ENCODE measurements at places on chromosomes 1 and 21.

DNA sequence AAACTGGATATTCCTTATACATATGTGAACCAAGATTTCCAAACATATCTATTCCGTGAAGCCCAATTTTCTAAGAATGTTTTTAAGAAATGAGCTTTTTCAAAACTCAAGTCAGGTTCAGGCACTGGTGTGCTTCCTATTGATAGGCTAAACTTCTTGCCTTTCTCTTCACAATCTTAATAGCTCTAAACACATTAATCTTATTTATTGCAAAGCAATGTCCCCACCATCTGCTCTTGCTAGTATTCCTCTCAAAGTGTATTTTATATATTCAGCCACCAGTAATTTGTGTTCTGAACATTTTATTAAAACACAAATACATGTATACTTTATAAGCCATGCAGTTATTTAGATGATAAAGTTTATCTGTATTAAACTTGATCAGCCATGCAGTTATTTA, 11.5 kb downstream of the ZNF281 start:
- DNase-seq: no peak

- no peak for DNase-seq
Measured at GRCh38 chr1:167477986-167478385, 40.3 kb downstream of the CD247 start.

DNA sequence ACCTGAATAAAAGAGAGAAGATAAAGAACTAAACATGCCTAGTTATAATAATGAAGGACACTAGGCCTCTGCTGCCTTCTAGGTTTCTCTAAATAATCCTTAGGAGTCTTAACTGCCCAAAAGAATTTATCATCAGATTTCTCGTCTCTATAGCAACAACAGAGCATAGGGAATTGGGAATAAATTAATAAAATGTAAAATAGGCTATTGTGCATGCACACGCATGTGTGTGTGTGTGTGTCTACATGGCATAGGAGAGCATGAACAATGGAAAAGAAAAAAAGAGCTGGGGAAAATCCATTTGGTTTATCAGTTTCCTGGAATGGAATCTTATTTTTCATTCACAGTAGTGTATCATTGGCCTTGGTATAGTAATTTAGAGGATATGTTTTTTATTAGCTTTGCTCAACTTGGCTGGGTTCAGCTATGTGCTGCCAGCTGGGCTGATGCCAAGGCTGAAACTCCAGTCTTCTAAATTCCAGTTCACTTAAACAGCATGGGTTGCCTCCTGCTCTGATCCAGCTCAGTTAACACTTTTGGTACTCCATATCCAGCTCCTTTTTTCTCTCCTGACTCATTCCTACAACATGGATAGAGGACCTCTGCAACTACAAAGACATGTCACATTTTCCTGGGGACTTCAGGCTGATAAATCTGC, 80.6 kb upstream of the SLFNL1 start:
- peak; percentile 90 for DNase-seq

GRCh38 chr1:245510144-245510543, 355.4 kb downstream of the KIF26B start:
- DNase-seq: no peak

DNA sequence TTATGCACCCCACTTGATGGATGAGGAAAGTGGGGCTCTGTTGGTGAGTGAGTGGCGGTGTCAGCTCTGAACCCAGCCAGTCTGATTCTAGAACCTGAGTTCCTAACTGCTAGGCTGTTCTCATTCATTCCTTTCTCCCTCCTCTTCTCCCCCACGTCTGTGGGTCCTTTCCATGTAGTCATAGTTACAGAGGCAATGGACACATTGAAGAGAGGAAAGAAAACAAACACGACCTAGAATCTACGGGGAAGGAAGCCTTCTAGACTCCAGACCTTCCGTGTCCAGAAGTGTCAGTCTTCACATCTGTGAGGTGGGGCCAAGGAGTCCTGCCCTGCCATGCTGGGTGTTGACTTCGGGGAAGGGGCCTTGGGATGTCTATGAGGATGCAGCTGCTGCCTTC, 115.8 kb upstream of the WNT4 start:
- no peak for DNase-seq

GRCh38 chr1:243443557-243443956, 187.7 kb downstream of the SDCCAG8 start:
- no peak for DNase-seq

GRCh38 chr1:204142032-204142974, 9.5 kb downstream of the ETNK2 start:
- no peak for DNase-seq

DNA sequence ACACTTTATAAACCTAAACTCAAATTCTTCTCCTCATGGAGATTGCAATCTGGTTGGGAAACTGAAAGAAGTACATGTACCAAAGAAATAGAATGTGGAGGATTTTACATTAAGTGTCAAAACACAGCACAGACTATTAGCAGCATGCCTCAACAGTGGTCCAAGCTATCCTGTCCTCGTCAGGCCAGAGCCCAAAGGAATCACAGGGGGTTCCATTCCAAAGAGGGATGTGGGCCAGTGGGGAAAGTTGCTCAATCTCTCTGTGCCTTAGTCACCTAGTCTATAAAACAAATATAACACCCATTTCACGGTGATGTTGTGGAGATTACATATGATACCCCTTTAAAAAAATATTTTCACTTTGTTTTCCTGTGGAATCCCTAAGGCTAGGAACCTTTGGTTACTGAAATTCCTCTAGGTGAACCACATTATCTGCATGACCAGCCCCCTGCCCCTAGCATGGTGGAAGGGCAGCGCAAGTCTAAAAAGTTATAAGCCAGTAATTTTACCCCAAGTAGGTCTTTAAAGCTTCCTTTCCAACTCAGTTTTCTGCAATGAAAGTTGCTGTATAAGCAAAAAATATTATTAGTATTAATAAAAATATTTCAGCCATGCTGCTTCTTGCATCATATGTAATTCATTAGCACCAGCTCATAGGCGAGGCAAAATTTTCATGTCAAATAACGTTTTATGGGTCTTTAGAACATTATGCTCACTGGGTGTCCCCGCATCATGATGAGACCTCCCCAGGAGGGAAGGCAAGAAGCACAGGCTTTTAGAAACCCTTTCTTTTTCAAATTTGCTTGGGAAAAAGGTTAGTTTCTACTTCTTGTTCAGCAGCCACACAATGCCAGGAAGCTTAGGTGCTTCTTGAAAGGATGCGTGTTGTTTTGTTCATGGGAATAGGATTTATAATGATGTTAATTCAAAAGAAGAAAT, 548.8 kb upstream of the PKN2 start:
- no peak for DNase-seq

- no peak for DNase-seq
Measured at GRCh38 chr21:41973861-41974751, 20.3 kb upstream of the C2CD2 start.

GRCh38 chr1:54883349-54884102, 3.5 kb downstream of the DHCR24 start:
- no peak for DNase-seq

GRCh38 chr1:27004471-27005165, 8.0 kb downstream of the TENT5B start:
- no peak for DNase-seq

DNA sequence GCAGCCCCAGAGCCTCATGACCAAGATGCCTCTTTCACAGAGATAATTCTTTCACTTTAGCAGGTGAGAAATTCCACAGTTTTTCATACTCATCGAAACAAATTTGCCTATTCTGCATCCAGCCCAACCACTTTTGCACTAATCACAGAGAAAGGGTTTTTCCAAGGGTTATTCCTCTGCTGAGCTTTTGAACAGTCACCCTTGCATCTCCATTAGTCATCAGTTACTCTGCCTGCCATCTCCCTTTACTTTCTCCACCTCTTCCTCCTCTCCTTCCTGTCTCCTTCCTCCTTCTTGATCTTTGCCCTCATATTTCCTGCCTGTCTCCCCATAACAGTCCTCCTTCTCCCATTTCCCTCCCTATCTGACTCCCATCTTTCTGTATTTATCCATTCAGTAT, 43.9 kb downstream of the FH start:
- DNase-seq: no peak

DNA sequence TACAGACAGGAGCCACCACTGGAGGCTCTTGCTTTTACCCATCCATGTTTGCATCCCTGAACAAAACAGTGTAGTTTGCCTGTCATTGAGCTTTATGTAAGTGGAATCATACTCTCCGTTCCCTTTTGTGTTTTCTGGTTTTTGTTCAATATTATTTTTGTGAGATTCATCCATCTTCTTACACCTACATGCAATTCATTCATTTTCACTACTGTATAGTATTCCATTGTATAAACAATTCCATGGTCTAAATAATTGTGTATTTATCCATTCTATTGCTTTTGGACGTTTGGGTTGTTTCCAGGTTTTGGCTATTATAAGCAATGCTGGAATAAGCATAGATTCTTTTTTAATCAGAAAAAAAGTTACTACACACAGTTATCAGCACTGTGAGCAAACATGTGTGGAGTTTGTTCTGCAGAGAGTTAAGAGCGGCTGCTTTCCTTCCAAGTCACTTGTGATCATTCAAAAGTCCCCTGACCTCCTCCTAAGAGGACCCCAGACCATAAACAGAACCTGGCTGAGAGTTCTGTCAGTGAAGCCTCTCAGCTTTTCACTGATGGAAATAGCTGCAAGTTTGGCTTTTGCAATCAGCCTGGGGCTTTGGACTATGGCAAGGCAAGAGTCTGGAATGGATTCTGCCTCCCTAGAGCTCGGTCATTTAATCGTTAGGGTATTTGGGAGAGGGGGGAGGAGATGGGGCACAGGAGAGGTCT, 5.1 kb upstream of the GPR157 start:
- DNase-seq: no peak

GRCh38 chr1:108016451-108016920, 51.5 kb upstream of the VAV3 start:
- DNase-seq: peak; percentile 10

GRCh38 chr1:230542054-230542453, 100.2 kb upstream of the COG2 start:
- no peak for DNase-seq

DNA sequence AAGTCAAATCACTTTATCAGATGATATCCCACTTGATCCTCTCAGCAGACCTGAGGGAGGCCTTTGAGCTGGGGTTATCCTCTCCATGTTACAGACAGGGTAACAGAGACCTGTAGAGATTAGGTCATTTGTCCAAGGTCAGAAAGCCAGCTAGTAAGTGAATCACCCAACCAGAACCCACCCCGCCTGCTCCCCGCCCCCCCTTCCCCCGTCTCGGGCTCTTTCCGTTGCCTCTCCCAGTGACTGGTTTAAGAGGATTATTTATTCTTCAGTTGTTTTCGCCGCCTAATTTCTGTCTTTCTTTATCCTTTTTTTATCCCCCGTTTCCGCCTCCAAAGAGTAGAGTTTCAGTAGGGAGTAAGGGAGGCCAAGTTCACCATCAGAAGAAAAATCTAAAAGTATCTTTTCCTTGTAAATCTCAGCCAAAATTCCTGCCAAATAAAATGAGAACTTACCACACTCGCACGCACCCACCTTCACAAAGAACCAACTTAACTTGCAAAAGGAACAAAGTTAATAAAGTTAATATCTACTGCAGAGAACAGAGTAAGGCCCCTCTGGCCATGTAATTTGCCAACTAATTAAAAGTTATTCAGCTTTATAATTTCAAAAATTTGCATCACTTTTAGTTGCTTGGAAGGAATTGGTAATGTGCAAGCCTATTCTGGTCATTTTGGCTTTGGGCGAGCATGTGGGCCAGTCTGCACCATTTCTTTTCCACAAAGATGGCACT, 76.8 kb upstream of the TRABD2B start:
- DNase-seq: no peak

- no peak for DNase-seq
Measured at GRCh38 chr1:32896451-32896850, 4.7 kb downstream of the TMEM54 start.

GRCh38 chr1:234975122-234975940, 153.3 kb downstream of the TOMM20 start:
- peak; percentile 97 for DNase-seq

- no peak for DNase-seq
Measured at GRCh38 chr1:47351305-47351704, 17.7 kb downstream of the CMPK1 start.

DNA sequence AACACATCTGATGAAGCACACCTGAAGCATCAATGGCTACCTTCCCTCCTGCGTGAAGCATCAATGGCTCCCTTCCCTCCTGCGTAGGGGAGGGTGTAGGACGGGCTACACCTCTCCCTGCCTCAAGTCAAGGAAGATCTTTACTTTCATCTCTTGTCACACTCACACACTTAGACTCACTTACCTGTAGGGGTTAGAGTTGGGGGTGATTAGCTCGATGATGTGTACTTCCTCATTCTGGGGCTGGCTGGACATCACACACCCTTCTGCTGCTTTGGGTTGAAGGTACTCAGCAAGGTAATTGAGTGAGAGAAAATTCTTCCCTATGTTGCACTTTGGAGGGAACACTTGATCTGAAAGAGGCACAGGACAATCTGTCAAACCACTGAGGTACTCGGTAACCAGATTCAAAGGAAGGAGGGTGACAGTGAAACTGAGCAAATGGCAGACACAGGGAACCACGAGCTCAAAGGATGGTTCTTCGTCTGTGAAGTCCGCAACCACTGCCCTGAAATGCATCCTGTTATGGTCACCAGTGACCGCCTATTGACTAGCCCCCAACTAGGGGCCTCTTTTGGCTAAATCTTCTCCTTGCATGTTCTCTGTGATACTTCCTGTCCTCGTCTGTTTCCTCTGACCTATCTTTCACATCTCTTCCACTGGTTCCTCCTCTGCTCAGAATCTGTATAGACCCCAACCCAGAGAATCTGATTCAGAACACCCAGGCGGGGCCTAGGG, 156.2 kb downstream of the TGFBR3 start:
- DNase-seq: no peak

- no peak for DNase-seq
Measured at GRCh38 chr1:228410671-228411070, 4.0 kb upstream of the TRIM11 start.

DNA sequence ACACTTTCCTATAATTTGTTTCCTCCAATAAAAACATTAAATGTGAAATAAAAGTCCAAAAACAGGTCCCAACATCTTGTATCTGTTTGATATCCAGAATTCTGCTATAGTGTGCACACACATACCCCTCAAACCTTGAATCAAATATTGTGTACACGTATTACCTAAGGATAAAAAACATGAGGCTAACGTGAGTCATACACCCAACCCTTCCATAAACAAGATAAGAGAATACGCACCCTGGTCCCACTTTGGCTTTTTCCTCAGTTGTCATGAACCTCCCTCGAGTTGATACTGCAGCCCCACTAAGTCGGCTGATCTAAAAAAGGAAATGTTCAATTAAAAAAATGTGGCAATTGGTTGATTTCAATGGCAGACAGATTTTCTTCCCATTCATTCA, 5.2 kb downstream of the KHDC4 start:
- DNase-seq: no peak

GRCh38 chr1:47756411-47756810, 240.8 kb downstream of the TRABD2B start:
- no peak for DNase-seq

DNA sequence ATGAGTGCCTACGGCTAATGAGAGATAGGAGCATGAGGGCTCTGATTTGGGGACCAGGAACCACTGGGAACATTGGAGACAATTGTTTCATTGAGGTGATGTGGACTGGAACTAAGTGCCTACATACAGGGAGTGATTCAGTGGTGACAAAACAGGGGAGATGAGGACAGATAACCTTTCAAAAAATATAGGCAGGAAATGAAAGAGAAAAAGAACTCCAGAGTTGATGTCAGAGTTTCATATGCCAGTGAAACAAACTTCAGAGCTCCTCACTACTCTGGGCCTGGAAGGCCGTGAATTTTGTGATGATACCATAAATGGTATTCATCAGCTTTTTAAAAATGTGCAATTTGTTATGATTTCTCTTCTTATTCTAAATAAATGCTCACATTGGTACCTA, 39.3 kb downstream of the FASLG start:
- DNase-seq: no peak
